ENCODE measurements at places on chromosomes 4 and X.

DNA sequence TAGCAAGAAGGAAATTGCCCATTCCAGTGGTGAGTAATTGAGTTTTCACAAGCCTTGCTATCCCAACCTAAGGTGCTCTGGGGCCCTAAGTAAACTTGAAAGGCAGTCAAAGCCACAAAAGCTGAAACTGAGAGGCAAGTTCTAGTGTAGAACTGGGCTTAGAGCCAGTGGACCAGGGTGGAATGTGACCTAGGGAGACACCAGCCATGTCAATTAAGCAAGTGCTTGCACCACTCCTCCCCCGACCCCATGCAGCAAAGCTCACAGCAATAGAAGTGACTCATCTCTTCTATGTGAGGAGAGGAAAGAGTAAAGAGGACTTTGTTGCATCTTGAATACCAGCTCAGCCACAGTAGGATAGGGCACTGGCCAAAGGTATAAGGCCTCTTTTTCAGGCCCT, 486.1 kb upstream of the POU3F4 start:
- no peak for DNase-seq

DNA sequence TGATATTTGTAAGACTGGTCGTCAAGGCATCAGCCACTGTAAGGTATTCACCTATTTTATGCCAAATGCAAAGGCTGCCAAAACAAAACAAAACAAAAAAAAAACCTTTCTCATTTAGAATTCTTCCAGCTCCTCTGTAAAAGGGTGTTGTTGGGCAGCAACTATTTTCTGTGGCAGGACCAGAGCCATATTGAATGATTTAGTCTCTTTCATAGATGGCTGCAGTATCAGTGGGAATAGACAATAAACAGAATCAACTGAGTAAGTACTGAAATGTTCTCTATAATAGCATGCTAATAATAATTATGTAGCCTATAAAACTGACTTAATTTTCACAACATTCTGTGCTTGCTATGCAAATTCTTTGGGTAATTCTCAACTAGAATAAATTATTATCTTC, 389.7 kb upstream of the PABPC4L start:
- DNase-seq, result no peak

GRCh38 chrX:476724-477075, 90.0 kb upstream of the PPP2R3B start:
- no peak for DNase-seq

GRCh38 chr4:36281384-36282106, at the start of gene DTHD1:
TSS of gene DTHD1 (plus strand) at chr4:36281616. CDS start at chr4:36281759, 143 bp downstream.
- DNase-seq, result no peak

GRCh38 chrX:44675362-44676024, 132.8 kb upstream of the FUNDC1 start:
- peak; percentile 77 for DNase-seq

DNA sequence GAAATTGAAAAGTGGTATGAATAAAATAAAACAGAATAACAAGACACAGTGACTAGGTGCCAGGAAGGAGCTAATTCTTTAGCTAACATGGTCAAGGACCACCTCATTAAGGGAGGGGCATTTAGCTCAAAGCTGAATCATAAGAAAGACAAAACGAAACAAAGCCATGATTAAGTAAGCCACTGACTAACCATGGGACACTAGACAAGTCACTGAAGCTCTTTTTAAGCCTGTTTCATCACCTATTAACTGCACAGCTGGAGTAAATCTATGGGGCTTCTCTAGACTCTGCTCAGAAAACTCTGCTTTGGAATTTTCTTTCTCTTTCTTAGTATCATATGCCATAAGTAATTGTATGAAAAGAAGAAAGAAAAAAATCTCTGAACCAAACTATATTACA, 49.8 kb upstream of the C1QTNF7 start:
- DNase-seq, result no peak

- peak; percentile 60 for DNase-seq
Observed at GRCh38 chr4:145679520-145679919, 426 bp upstream of the C4orf51 start.

GRCh38 chr4:106816496-106816895, 219.6 kb downstream of the DKK2 start:
- DNase-seq, result peak; percentile 47

- DNase-seq, result no peak
Observed at GRCh38 chr4:68218044-68218443, 27.4 kb downstream of the TMPRSS11B start.

DNA sequence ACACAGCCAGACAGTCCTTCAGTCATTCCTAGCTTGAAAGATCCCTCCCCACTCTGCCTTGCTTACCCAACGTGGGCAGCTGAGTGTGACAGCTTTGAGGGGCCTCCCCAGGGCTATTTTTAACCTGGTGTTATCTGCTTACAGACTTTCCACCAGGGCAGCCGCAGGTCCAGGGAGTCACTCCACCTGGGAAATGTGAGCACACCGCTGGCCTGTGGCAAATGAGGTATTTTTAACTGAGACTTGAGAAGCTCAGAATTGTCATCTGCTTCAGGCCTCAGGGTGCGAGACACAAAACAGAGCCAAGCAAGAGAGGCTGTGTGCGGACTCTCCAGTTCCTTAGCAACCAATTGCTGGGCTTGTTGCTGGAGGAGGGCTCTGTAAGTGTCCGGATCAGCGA, 13.0 kb downstream of the CORIN start:
- DNase-seq, result no peak

DNA sequence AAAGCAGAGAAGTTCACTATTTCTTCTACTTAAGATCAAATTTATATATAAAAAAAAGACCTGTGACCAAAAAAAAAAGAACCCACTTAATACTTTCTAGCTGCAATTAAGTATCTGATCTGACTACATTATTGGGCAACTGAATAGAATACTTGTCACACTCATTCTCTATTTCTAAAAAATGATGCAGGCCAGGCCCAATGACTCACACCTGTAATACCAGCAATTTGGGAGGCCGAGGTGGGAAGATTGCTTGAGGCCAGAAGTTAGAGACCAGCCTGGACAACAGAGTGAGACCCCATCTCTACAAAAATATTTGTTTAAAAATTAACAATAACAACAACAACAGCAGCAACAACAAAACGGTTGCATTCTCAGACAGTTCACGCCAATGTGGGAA, 108.8 kb upstream of the BMP2K start:
- no peak for DNase-seq

DNA sequence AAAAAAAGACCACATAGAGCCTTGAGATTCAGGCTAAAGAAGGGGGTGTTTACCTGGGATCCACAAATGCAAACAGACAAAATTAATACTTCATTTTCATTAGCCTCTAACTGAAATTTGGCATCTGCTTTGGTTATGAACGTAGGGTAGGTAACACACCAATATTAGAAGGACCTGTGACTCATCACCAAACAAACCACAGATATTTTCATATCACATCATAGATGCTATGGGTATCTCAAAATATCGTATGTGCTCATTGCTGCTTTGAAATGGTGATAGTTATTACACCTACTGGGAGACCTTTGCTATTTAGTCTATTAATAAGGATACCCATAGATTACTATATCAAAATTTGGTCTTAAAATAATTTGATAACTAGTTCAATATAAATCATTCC, 180.6 kb upstream of the MAP3K15 start:
- DNase-seq, result no peak

GRCh38 chr4:60938181-60938580, 261.9 kb upstream of the ADGRL3 start:
- no peak for DNase-seq

DNA sequence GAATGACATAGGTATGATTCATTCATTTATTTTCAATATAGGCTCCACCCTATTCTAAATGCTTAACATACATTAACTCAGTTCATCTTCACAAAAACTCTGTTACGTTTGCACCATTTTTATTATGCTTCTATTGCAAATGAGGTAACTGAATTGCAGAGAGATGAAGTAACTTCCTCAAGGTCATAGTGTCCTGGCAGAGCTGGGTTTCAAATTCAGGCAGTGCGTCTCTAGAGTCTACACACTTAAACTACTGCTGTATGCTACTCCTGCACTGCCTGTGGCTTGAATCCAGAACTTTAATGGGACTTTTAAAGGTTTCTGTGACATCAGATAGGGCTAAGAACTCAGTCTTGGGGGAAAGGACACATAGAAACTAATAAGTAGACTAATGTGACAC, 413.4 kb downstream of the UBE2NL start:
- DNase-seq, result no peak

DNA sequence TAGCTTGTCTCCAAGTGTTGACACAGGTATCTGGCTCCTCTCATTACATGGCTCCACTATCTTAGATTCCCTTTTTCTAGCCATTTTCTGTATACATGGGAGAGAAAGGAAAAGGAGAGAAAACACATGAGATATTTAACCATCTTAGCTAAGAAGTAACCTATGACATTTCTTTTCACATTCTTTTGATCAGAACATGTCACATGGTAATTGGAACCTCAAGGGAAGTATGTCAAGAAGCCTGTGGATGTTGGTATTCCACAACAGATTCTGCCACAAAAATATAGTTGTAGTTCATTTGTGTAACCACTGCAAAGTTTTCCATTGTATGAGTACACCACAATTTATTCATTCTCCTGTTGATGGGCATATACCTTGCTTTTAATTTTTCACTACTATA, 18.7 kb upstream of the GABRB1 start:
- no peak for DNase-seq

DNA sequence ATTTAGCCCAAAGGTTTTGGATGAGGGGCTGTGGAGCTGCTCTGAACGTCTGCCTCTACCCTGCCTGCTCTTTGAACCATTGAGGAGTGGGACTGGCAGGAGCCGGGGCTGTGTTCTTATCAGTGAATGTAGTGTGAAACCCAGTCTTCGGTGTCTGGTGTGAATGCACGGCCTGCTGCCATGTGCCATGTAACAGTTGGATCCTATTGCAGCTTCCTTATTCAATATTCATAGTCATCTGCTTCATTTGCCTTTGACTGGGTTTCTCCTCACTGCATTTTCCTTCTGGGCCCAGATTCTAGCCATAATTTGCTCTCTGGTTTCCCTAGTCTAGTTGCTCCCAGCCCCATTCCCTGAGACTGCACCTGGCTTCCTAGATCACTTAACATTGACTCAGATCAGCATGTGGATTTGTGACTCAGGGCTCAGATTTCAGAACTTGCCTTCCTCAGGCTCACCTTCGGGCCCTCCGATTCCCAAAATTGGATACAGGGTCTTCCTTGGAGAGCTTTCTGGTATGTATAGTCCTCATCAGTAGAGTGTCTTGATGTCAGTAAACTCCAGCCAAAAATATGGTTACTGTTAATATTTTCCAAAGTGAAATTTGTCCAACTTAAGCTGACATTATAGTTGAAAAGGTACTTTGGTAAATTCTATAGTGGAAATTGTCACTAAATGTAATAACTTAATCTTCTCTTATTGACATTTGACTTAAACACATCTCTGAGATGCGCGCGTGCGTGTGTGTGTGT, 94.0 kb upstream of the DDIT4L start:
- no peak for DNase-seq

GRCh38 chr4:42391981-42392380, 5.3 kb upstream of the SHISA3 start:
- no peak for DNase-seq

- DNase-seq, result no peak
Observed at GRCh38 chr4:90546114-90546513, 418.9 kb downstream of the CCSER1 start.

DNA sequence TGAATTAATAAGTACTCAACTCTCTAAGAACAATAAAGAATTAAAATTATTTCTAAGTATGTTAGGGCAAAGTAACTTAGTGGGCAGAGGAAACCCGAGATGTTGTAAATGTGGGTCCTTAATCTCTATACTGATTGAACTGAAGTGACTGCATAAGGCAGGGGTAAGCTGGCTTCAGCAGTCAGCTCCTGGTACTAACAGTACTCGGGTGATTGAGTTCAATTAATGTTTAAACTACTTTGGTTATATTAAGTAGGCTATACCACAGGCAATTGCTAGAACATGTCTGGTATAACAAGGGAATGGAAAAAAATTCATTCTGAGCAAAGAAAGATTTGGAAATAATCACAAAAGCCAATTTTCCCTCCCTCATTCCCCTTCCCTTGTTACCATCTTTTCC, 90.7 kb downstream of the LNX1 start:
- DNase-seq, result no peak

All from GM03348 (cell line).